ENCODE measurements at places on chromosomes 4 and X.
A peak's percentile ranks its signal among the peaks of the same experiment; 100 is the strongest.

DNA sequence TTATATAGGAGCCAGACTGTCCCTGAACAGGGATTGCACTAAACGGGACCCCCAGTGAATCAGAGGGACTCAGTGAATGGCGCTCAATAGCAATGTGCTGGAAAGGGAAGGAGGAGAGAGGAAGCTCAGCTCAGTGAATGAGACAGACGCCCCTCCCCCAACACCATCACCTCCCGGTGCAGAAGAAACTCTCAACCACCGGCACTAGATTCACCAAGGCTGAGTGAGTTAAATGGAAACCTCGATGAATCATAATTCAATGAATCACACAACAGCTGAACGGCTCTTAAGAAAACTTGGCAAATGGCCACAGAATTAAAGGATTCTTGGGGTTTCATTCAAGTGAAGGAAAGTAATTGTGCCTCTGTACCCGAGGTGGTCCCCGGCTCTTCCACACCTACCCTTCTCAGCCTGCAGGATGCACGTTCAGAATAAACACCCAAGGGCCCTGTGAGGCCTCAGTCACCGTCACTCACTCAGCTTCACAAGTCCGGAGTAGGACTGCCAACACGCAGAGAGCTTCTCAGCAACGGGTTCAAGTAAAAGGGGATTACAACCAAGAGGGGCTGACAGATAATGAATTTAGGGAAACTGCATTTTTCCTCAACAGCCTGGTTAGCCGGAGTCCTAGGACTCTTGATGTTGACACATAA, 29.3 kb downstream of the CRMP1 start:
- DNase-seq, result no peak

GRCh38 chrX:68732906-68733493, 85.5 kb downstream of the STARD8 start:
- no peak for DNase-seq

- DNase-seq, result no peak
These were observed 86.2 kb upstream of the CBR4 start for GRCh38 chr4:169096221-169096620.

- no peak for DNase-seq
These were observed 89.2 kb upstream of the PRDX4 start for GRCh38 chrX:23578079-23578478.

- no peak for DNase-seq
These were observed 14.6 kb upstream of the ANXA10 start for GRCh38 chr4:168077726-168078239.

DNA sequence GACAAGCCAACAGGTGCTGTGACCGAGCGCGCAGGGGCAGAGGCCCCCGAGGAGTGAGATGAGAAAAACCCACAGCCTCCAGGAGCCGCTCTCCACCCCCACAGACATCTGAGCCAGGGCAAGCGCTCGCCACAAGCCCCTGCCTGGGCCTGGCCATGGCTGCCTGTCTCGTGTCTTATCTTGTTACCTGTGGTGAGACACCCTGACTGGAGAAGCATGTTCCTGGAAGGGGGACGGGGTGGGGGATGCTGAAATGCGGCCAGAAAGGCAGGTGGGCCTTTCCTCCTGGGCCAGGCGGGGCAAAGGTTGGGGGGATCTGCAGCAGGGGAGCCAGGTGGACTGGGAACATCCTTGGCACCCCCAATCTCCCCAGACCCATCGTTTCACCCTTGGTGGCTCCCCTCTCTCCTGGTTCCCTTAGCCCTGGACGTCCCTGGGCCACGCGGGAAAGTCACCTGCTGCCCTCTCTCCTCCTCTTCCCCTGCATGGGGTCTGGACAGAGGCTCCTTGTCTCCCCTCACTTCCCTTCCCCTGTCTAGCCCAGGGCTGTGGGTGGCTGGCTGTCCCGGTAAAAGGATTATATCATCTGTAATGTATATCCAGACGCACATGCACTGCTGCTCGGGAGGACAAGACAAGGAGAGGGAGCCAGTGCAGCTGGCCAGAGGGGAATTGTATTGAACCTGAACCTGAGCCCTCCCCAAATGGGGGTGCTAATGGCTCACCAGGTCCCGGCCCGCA, 8.4 kb upstream of the DUSP9 start:
- no peak for DNase-seq

- DNase-seq, result no peak
These were observed 23.3 kb upstream of the MGST2 start for GRCh38 chr4:139642364-139642763.

DNA sequence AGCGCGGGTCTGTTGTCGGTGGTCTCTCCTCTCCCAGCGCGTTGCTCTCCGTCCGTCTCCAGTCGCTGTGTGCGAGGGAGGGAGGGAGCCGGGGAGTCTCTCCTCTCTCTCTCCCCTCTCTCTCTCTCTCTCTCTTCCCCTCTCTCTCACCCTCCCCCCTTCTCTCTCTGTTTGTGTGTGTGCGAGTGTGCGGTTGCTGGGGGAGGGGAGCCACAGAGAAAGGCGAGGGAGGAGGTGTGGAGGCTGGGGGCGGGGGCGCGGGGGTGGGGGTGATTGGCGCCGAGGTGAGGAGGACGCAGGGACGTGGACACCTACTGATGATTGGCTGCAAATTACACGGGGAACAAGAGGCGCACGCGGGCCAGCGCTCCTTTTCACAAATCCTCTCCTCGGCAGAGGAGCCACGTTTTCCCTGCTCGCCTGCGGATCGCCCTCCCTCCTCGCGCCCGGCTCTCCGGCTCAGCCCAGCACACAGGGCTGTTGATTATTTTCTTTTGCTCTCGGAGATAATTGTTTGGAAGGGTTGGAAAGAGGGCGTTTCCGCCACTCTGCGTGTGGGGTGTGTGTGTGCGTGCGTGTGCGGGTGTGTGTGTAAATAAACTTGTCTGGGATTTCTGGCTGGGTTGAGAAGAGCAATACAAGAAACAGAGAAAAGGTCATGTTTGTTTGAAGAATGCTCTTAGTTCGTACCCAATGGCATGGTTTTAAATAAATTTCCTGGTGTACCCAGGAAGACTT, at the start of gene CXXC4:
Gene CXXC4, minus strand, starts transcription at position 73 of the 738 bp plus-strand sequence. CDS start 3,092 bp downstream, outside the sequence.
- peak; percentile 23 for DNase-seq

DNA sequence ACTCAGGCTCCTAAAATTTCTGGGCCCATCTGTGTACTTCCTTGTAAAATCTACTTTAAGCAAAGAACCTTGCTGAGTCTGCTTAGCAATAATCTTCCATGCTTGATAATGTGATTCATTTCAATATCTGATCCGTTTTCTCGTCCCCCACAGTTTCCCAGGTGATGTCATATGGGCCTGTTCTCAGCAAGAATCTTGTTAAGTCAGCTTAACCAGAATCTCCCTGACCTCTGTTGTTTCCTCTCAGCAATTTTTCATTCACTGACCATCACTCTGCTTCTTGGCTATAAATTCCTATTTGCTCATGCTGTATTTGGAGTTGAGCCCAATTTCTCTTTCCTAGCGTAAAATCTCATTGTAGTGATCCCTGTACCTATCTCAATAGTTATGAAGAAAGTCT, 13.9 kb downstream of the CSN2 start:
- no peak for DNase-seq

DNA sequence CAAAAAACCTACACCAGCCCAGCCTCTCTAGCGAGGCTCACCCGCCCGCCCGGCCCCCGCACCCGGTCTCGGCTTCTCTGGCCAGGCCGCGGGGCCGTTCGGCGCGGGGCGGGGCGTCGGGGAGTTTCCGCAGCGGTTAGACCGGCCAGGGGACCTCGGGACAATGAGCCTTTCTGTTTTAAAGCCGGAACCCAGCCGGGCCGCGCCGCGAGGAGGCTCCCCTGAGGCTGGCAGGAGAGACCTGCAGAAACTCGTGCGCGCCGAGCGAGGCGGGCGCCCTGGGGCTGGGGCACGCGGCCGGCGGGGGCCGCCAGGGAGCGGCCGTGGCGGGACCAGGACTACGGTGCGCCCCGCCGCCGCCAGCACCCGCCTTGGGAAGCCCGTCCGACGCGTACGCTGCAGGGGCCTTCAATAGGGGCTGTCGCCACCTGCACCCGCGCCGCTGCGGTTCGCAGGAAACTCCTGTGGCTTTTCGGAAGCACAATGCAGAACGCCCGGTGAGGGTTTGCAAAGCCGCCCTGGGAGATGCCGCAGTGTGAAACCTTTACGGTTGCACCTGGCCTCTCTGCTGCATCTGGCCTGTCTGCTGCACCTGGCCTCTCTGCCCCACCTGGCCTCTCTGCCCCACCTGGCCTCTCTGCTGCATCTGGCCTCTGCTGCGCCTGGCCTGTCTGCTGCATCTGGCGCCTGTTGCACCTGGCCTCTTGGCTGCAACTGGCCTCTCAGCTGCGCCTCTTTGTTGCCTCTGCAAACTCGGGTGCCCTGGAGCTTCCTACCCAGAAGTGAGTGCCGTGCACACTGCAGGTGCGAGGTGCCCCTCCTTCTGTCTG, 63.9 kb downstream of the TRAPPC11 start:
- no peak for DNase-seq

DNA sequence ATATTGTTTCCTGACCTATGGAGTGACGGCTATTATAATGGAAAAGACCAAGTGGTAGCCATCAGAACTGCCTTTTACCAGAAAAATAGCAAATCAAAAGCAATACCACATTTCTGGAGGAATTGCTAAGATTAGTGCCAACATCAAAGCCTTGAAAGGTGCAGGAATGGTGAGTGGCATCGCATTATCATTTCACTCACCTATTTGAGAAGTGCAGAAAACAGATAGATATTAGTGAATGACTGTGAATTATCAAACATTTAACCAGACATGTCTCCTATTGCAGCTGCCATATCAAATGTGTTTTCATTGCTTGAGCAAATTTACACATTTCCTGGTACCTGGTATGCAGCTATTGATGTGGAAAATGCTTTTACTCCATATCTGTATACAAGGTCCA, 1638.1 kb upstream of the PABPC4L start:
- DNase-seq, result no peak

- no peak for DNase-seq
These were observed 14.0 kb upstream of the TMEM156 start for GRCh38 chr4:39046249-39046648.

GRCh38 chr4:64721106-64721505, 311.9 kb upstream of the TECRL start:
- no peak for DNase-seq

DNA sequence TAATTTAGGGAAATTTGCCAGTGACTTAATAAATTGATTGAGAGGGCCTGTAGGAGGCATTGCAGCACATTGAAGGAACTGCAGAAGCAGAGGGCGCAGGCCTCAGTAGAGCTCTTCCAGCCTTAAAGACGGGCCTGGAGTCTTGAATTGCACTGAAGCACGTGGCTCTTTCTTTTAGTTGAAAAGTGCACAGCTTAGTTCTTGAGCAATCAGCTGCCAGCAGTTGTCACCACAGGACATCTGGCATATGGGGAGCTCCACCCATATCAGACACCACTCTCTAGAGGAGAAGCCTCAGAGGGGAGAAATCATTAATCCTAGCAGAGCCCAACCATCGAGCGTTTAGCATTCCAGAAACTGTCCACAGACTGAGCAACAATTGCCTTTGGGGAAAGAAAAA, 16.0 kb upstream of the FGF16 start:
- no peak for DNase-seq

- DNase-seq, result no peak
These were observed 39.2 kb downstream of the MTHFD2L start for GRCh38 chr4:74197080-74197479.

DNA sequence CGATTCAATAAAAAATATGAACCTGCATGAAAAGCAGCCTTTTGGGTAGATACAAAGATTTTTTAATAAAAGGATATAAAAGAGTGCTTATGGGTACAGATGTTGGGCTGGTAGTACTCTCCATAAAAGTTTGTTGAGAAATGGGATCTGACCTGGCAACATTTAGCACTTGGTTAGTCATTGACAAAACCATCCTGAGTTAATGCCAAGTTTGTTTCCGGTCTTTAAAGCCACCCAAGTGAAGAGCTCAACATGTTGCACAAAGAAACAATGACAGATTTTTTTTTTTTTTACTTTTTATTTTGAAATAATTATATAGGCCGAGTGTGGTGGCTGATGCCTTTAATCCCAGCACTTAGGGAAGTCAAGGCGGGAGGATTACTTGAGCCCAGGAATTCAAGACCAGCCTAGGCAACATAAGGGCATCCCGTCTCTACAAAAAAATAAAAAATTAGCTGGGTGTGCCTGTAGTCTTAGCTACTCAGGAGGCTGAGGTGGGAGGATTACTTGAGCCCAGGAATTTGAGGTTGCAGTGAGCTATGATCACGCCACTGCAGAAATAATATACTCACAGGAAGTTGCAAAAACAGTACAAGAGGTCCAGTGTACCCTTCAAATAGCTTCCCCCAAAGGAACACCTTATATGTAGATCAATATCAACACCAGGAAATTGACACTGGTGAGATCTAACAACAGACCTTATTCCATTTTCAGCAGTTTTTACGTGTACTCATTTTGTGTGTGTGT, 16.6 kb downstream of the CHST7 start:
- DNase-seq, result no peak

DNA sequence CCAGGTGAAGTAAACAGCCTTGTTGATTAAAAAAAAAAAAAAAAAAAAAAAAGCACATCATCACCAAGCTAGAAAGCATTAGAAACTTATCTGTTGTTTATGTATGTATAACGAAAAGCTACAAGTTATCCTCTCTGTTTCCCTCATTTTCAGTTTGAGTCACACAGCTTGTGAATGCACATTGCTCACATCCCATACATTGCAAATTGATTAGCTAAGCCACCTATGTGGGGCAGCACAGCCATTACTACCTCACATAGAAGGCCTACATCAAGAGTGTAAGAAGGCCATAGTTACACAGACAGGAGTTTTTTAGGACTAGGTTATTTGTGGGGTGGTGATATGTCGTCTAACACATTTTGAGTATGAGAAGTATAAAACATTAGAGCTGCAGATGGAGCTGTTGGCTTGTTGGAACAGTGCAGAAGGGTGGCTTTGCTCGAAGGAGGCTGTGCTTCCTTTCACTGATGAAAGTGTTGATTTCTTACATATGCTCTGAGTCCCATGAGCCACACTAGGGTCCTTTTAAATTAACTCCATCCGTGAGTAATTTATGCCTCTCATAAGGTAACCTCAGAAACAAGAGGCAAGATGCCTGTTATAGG, 431.6 kb downstream of the GABRG1 start:
- DNase-seq, result no peak

GRCh38 chrX:71994601-71995000, 84.0 kb downstream of the NHSL2 start:
- no peak for DNase-seq

- DNase-seq, result no peak
These were observed 84.6 kb upstream of the TRIM2 start for GRCh38 chr4:153119626-153120025.

- DNase-seq, result no peak
These were observed 155.8 kb downstream of the ANTXR2 start for GRCh38 chr4:79917246-79917645.

DNA sequence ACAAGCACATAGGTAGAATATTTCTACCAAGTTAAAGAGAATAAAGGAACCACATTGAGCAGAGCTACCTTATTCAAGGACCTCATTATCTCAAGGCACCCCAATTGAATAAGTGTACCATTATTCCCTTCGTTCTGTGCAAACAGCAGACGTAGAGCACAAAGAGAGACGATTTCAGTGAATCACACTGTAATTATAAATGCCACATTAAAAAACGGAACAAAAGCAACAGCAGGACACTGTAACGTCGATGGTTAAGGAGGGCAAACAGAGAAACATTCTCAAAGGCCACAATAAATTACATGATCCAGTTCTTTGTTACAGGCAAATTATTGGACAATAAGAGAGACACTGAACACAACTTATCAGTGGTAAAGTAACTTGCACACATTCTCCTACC, 644.1 kb upstream of the TENM3 start:
- no peak for DNase-seq

- DNase-seq, result no peak
These were observed 296.2 kb upstream of the AMOT start for GRCh38 chrX:113136836-113137235.

- no peak for DNase-seq
These were observed 26.8 kb downstream of the PDGFRA start for GRCh38 chr4:54255881-54256280.

- DNase-seq, result no peak
These were observed 431.2 kb upstream of the FAM47C start for GRCh38 chrX:36577006-36577405.

Measured in amygdala (tissue), 56 donors.